ENCODE measurements at places on chromosomes 12 and 14. TPM values are rescaled to one million over a fixed set of nuclear protein-coding genes. Genes with fewer than 3 reads are reported as not detected.

GRCh38 chr12:129750421-129750820, 153.4 kb downstream of the TMEM132D start:
- H3K27me3 ChIP-seq: no peaks in the 10 kb centered on the region
- no peaks in the 10 kb centered on the region for H3K4me1 ChIP-seq
- H3K36me3 ChIP-seq: no peaks in the 10 kb centered on the region
- H3K27ac ChIP-seq: no peak overlapping the region
- no peak overlapping the region for H3K4me3 ChIP-seq

DNA sequence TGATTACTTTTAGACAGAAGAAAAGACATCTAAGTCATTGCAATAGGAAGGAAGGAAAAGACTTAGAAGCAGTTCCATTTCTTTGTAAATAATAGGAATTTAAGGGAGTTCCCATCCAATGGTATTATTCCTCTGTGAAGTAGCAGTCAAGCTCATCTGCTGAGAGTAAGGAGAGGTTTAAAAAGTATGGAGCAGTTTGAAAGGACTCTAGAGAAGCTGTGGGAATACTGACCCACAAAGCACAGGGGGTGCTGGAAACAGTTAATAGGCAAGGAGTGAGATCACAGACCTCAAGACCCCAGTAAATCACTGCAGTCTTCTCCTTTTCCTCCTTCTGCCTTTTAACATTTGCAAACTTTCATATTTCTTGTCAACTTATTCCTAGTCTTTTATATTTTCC, 428.5 kb downstream of the ADAMTS20 start:
- no peak for DNase-seq
- H3K4me1 ChIP-seq: no peaks in the 10 kb centered on the region
- H3K27me3 ChIP-seq: no peaks in the 10 kb centered on the region
- H3K4me3 ChIP-seq: no peak overlapping the region

SAMD4A gene
- 11.3 TPM for total RNA-seq

LRIG3 gene
- 2.8 TPM for total RNA-seq

GRCh38 chr14:33449703-33450395, 501.0 kb downstream of the EGLN3 start:
- no peak for DNase-seq
- no peaks in the 10 kb centered on the region for H3K36me3 ChIP-seq
- H3K27me3 ChIP-seq: no peaks in the 10 kb centered on the region

- DNase-seq: peak; percentile 75
- H3K27ac ChIP-seq: peak overlapping the region; percentile 47
- no peak overlapping the region for H3K4me3 ChIP-seq
- no peaks in the 10 kb centered on the region for H3K36me3 ChIP-seq
- H3K27me3 ChIP-seq: no peaks in the 10 kb centered on the region
Observed at GRCh38 chr12:89346741-89347324, 5.5 kb downstream of the DUSP6 start.

CYP46A1 gene
- 1.5 TPM for total RNA-seq

- H3K4me1 ChIP-seq: no peaks in the 10 kb centered on the region
- H3K36me3 ChIP-seq: no peaks in the 10 kb centered on the region
- no peaks in the 10 kb centered on the region for H3K27me3 ChIP-seq
- no peak overlapping the region for H3K4me3 ChIP-seq
- no peak for DNase-seq
- no peak overlapping the region for H3K27ac ChIP-seq
Observed at GRCh38 chr12:94717108-94717507, 66.8 kb upstream of the TMCC3 start.

LRRC10 gene
- not detected for total RNA-seq

DNA sequence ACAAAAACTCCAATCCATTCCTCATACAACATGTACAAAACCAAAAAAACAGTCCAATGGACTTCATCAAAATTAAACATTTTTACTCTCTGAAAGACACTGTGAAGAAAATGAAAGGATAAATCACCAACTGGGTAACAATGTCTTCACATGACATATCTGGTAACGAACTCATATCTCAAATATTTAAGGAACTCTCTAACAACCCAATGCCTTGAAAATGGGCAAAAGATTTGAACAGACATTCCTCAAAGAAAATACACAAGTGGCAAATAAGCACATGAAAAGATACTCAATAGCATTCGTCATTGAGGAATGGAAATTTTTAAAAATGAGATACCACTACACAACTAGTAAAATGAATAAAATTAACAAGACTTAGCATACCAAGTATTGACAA, 198.7 kb upstream of the RASSF8 start:
- H3K27ac ChIP-seq: no peak overlapping the region
- no peak for DNase-seq
- H3K4me1 ChIP-seq: no peaks in the 10 kb centered on the region
- H3K36me3 ChIP-seq: no peaks in the 10 kb centered on the region
- H3K4me3 ChIP-seq: no peak overlapping the region

B3GNT4 gene
- total RNA-seq: not detected

DNA sequence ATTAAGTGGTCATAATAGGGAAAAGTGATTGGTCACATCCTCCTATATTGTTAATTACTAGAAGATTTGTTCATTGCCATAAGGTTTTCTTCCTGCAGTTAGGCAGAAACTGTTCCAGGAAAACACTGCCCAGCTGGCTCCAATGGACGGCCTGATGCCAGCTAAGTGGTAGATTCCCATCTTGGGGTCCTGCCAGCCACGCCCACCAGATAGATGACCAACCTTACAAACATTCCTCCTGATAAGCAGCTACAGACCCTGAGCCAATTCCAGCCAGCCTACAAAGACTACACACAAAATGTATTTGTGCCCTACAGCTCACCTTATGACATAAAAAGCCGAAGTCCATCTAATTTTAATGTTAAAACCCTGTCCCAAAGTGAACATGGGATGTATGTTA, 685.9 kb upstream of the USP15 start:
- no peaks in the 10 kb centered on the region for H3K36me3 ChIP-seq
- no peak overlapping the region for H3K27ac ChIP-seq
- no peaks in the 10 kb centered on the region for H3K4me1 ChIP-seq
- no peak for DNase-seq

DNA sequence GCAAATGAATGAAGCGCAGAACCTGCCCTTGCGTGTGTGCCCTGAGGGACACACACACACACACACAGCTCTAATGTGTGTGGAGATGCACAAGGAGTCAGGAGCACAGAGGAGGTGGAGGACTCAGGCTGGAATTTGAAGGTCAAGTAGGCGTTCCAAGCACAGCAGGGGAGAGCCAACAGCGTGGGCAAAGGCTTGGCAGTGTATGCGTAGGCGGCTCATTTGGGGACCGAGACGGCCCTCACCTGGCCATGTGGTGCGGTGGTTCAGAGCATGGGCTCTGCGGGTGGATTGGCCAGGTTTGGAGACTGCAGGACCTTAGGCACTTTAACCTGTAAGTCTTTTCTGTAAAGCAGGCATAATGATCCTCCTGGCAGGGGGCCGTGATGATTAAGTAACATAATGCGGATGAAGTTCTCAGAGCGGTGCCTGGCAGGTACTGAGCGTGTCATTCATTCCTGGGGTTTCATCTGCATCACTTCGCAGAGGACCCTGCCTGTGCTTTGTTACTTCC, 69.5 kb upstream of the SLC24A4 start:
- no peak for DNase-seq
- H3K27ac ChIP-seq: no peak overlapping the region
- H3K4me3 ChIP-seq: no peak overlapping the region
- H3K27me3 ChIP-seq: peaks cover 11% of the 10 kb centered on the region

- no peak overlapping the region for H3K27ac ChIP-seq
- H3K27me3 ChIP-seq: no peaks in the 10 kb centered on the region
- DNase-seq: no peak
- no peak overlapping the region for H3K4me3 ChIP-seq
- no peaks in the 10 kb centered on the region for H3K36me3 ChIP-seq
- H3K4me1 ChIP-seq: peaks cover 25% of the 10 kb centered on the region
Observed at GRCh38 chr14:89388853-89389252, 28.2 kb downstream of the FOXN3 start.

SDR9C7 gene
- total RNA-seq: not detected

GRCh38 chr14:21241218-21241819, 27.9 kb downstream of the HNRNPC start:
- peaks cover 47% of the 10 kb centered on the region for H3K4me1 ChIP-seq
- no peaks in the 10 kb centered on the region for H3K27me3 ChIP-seq
- H3K4me3 ChIP-seq: no peak overlapping the region
- no peak overlapping the region for H3K27ac ChIP-seq
- no peak for DNase-seq

DNA sequence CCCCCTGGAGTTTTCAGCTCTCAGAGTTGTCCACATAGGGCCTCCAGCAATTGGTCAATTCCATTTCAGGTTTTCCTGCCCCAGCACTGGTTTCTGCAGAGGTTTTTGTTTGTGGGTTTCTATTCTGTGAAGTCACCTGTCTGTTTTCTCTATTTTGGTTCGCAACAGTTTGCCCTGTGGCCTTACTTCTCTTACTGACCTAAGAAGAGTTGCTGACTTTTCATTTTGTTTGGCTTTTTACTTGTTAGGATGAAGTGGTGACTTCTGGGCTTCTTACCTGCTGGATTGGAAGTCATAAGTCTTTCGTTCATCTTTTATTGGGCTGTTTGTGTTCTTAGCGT, 196.4 kb upstream of the PARP11 start:
- H3K4me3 ChIP-seq: no peak overlapping the region
- no peak for DNase-seq
- no peaks in the 10 kb centered on the region for H3K27me3 ChIP-seq
- H3K27ac ChIP-seq: no peak overlapping the region
- H3K36me3 ChIP-seq: no peaks in the 10 kb centered on the region

CCDC177 gene
- not detected for total RNA-seq

- peaks cover 47% of the 10 kb centered on the region for H3K4me1 ChIP-seq
- H3K4me3 ChIP-seq: no peak overlapping the region
- peak; percentile 96 for DNase-seq
Observed at GRCh38 chr14:99562856-99563748, 40.9 kb downstream of the CCDC85C start.

GRCh38 chr14:51652168-51653078, 713 bp downstream of the FRMD6 start:
- peaks cover 30% of the 10 kb centered on the region for H3K4me1 ChIP-seq
- no peaks in the 10 kb centered on the region for H3K36me3 ChIP-seq
- peak; percentile 57 for DNase-seq
- H3K27ac ChIP-seq: peak overlapping the region; percentile 97
- H3K27me3 ChIP-seq: no peaks in the 10 kb centered on the region
- peak overlapping the region; percentile 80 for H3K4me3 ChIP-seq

DNA sequence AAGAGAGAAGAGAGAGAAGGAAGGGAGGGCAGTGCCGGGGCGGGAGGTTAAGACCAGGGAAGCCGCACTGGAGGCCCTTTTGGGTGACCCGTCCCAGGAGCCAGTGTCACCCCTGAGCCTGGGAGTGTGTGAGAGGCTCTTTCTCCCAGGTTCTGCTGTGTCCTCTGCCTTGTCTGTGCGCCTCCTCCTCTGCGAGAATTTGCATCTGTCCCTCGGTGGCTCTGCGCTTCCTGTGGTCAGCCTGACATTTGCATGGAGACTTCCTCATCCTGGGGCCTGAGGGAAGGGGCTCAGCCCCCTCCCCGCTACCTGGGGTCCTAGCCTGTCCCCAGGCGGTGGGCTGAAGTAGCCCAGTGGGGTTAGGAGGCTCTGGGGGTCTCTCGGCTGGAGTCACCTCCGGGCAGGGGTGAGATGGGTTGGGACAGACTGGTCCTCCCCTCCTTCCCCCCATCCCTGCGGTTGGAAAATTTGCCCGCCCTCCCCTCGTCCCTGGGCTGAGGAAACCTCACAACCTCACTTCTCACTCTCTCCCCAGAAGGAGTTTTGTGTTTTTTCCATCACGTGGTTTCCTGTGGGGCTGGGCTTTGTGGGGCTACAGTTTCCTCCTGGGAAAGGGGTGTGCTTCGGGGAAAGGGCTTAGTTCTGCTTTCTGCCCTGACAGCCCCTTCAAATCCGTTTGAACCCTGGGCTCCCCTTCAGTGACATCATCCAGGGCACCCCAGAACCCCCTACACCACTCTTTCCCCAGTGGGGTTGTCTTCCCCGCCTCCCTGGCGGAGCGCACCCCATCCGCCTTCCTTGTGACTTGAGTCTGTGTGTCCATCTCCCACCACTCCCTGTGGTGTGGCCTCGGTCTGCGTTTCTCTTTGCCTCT, 2.5 kb downstream of the PTPN6 start:
- peak overlapping the region; percentile 4 for H3K27ac ChIP-seq
- H3K27me3 ChIP-seq: no peaks in the 10 kb centered on the region
- H3K4me1 ChIP-seq: peaks cover 10% of the 10 kb centered on the region
- DNase-seq: peak; percentile 43
- no peaks in the 10 kb centered on the region for H3K36me3 ChIP-seq

KDM5A gene
- total RNA-seq: 69.2 TPM

- peaks cover 14% of the 10 kb centered on the region for H3K4me1 ChIP-seq
- no peak overlapping the region for H3K4me3 ChIP-seq
- no peaks in the 10 kb centered on the region for H3K27me3 ChIP-seq
- H3K27ac ChIP-seq: peak overlapping the region; percentile 62
Observed at GRCh38 chr12:57280211-57281062, 29.4 kb upstream of the STAC3 start.

DNA sequence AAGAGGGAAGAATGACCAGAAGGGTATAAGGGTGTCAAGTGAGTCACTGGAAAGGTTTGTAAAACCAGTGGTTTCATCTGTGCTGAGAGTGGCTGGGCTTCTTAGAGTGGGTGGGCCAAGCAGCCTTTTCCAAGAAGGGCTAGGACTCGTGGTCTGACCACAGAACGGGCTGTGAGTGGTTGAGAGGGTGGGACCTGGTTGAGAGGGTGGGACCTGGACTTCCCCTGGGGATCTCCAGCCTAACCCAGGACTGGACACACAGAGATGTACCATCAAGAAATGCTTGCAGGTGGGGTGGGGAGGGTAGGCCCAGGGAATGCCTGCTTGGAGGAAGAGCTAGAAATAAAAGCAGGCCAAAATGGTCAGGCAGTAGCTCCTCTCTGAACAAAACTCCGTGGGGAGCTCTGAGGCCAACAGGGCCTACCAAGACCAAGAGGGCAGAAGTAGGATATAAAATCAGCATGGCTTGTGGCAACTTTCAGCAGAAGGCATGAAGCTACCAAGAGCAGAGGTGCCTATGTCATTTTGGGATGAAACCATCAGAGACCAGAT, 140.5 kb downstream of the FOXN3 start:
- no peak overlapping the region for H3K4me3 ChIP-seq
- no peaks in the 10 kb centered on the region for H3K36me3 ChIP-seq

GRCh38 chr14:23297611-23298277, 4.9 kb downstream of the PPP1R3E start:
- no peak overlapping the region for H3K4me3 ChIP-seq
- peaks cover 22% of the 10 kb centered on the region for H3K4me1 ChIP-seq
- no peak for DNase-seq
- no peaks in the 10 kb centered on the region for H3K36me3 ChIP-seq

DNA sequence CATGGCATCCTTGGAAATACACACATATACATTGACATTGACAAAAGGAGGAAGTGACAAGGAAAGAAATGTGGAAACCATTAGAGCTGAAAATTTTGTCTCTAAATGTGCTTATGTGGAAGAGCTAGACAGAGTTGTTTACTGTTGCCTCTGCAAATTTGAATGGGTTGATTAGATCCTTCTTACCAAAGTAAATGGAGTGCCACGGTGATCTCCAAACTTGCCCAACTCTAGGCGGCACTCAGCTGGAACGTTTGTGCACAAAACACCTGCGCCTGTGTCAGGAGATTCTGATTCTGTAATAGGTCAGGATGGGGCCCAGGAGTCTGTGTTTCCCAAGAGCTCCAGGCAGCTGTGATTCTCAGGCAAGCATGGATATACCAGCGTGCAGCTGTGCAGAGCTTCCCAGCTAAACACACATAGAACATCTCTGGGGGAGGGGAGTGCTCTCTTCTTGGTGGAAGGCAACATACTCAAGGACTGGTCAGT, 77.8 kb upstream of the BDKRB2 start:
- H3K27ac ChIP-seq: no peak overlapping the region
- no peak overlapping the region for H3K4me3 ChIP-seq
- H3K4me1 ChIP-seq: peaks cover 3% of the 10 kb centered on the region
- no peaks in the 10 kb centered on the region for H3K27me3 ChIP-seq

All from adrenal gland (tissue), 19 donors.